Caki2 (cell line): ENCODE measurements at places on chromosomes 12 and 14.
A peak's percentile ranks its signal among the peaks of the same experiment; 100 is the strongest.

DNA sequence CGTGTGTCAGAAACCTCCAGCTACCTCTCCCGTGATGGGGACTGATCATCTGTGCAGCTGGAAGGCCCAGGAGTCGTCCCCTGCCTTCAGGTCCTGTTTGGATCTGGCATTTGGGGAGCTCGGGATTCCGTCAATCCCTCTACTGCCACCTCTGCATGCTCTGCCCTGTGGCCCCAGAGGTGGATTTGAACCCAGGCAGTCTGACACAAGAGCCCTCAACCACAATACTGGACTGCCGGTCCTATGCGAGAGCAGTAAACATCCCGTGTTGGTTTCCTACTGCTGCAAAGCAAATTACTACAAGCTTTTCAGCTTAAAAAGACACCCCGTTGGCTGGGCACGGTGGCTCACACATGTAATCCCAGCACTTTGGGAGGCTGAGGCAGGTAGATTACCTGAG lies 121.9 kb upstream of the FKBP4 start:
- DNase-seq = no peak

- DNase-seq = no peak
Observed at GRCh38 chr12:15580431-15580830, 208.8 kb downstream of the EPS8 start.

- DNase-seq = no peak
Observed at GRCh38 chr12:19869413-19869812, 430.1 kb downstream of the AEBP2 start.

DNA sequence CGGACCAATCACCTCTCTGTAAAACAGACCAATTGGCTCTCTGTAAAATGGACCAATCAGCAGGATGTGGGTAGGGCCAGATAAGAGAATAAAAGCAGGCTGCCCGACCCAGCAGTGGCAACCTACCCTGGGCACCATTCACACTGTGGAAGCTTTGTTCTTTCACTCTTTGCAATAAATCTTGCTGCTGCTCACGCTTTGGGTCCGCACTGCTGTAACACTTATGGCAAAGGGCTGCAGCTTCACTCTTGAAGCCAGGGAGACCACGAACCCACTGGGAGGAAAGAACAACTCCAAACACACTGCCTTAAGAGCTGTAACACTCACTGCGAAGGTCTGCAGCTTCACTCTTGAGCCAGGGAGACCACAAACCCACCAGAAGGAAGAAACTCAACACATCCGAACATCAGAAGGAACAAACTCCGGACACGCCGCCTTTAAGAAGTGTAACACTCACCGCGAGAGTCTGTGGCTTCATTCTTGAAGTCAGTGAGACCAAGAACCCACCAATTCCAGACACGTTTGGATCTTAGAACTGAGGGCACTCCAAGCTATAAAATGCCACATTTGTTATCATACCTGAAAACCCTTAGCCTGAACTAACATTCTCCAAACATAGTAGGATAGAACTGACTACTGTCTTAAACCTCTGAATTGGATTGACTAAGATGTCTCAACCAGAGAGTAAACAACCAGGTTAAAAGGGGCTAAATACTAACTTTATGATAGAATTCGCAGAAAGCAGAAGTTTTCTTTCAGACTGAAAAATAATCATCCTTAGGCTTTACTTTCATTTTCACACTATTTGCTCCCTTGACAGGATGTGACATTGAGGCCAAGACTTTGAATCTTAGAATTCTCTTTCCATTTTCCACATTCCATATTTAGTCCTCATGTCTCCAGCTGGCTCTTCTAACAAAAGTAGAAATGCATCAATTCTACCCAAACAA lies 33.6 kb downstream of the CDKL1 start:
- DNase-seq = no peak

- peak; percentile 10 for DNase-seq
Observed at GRCh38 chr14:89504602-89505313, 87.7 kb upstream of the FOXN3 start.

- DNase-seq = peak; percentile 61
Observed at GRCh38 chr12:50314636-50315312, 31.5 kb upstream of the LIMA1 start.
